ENCODE measurements at places on chromosomes 4 and X.

GRCh38 chr4:31272331-31273061, 552.3 kb downstream of the PCDH7 start:
- no peak for DNase-seq

- DNase-seq, result peak; percentile 47
Observed at GRCh38 chr4:6885953-6886557, 23.6 kb upstream of the TBC1D14 start.

GRCh38 chr4:37537484-37537883, 148.7 kb downstream of the RELL1 start:
- no peak for DNase-seq

- DNase-seq, result no peak
Observed at GRCh38 chr4:6928081-6928480, 18.5 kb downstream of the TBC1D14 start.

GRCh38 chrX:49192722-49193328, 6.7 kb upstream of the PRICKLE3 start:
- DNase-seq, result no peak

GRCh38 chrX:147342197-147342596, 527.7 kb upstream of the CXorf51A start:
- DNase-seq, result no peak

DNA sequence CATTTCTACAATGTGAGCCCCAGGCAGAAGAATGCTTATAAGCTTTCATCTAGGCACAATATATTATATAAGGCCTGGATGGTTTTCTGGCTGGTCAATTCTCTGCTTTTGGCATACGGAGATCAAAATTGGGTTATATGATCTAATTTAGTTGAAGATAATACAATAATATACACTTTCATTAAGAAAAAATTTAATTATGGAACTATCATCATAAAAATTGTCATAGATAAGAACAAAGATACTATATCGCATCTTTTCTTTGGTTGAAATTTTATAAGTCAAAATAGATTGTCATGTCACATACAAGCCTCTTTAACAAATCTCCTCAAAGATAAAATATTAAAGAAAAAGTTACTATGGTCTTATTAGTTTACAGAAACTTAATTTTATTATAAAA, 17.1 kb downstream of the DMD start:
- no peak for DNase-seq

DNA sequence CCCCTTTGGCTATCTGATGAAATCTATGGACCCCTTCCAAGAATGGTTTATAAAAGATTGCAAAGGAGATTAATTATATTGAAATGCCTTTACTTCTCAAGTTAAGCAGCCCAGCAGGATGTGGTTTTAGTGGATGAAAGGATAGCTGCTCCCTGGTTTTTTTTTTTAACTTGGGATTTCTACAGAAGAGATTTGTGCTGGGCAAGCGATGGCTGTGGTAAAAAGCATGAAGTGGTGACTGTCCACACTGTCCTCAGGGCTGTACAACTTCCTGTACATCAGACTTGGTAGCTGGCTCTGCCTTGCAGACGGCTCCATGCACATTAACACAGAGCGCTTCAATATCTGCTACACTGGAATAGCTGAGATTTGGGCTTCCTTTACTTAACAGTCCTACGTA, 321.7 kb downstream of the DHX15 start:
- no peak for DNase-seq

GRCh38 chrX:69155786-69156520, 9.3 kb downstream of the PJA1 start:
- no peak for DNase-seq

GRCh38 chrX:111823128-111823527, 52.9 kb upstream of the TRPC5OS start:
- DNase-seq, result no peak

- no peak for DNase-seq
Observed at GRCh38 chrX:9913146-9913433, 54.1 kb upstream of the CLDN34 start.

- DNase-seq, result no peak
Observed at GRCh38 chr4:152172146-152172545, 363.7 kb downstream of the FBXW7 start.

GRCh38 chr4:147157860-147158701, 212.4 kb upstream of the TTC29 start:
- DNase-seq, result peak; percentile 2

DNA sequence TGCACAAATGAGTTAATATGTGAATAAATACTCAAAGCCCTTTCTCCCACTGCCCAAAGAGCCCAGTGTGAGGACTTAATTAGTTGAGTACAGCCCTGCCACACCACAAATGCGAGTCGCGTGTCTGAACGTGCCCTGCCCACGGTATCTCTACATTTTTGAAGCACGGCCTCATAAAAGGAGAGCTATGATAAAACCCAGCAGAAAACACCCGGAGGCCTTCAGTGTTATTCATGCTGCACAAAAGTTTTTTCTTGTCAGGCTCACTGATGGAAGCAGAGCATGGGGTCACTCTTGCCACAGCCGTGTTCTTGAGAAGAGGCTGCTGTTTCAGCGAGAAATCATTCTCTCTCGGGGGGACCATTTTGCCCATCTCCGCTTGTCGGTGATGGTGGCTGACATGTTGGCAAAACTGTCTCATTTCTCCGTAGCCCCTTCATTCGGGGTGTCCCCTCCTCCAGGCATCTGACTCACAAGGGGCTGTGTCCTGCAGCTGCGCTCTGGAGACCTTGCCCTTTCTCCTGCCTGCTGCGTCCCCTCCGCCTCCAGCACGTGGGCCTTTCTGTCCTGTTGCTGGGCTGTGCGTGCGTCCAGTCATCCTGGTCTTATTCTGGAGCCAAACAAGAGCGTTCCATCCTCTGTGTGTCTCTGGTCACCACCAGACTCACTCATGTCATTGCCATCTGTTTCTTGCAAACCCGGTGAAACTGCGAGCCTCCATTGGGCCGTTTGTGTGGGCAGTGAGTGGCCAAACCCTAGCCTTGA, 88.8 kb downstream of the SORCS2 start:
- DNase-seq, result no peak

DNA sequence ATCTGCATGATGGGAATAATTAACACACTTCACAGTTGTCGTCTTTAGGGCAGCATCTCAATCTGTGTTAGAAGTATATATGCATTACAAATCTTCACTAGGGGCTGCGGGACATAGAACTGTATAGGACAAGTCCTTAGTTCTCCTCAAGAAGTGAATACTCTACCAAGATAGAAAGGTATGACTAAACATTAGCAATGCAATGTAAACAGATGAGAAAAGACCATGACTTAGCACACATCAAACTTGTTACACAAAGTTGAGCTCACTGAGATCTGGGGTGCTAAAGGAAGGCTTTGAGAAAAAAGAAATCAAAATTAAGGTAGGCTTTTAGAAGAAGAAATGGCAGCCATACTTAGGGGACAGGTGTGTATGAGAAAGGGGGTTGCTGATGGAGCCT, 182.1 kb upstream of the MAP3K15 start:
- no peak for DNase-seq

- DNase-seq, result no peak
Observed at GRCh38 chr4:2062808-2063524, 3.8 kb downstream of the NAT8L start.

DNA sequence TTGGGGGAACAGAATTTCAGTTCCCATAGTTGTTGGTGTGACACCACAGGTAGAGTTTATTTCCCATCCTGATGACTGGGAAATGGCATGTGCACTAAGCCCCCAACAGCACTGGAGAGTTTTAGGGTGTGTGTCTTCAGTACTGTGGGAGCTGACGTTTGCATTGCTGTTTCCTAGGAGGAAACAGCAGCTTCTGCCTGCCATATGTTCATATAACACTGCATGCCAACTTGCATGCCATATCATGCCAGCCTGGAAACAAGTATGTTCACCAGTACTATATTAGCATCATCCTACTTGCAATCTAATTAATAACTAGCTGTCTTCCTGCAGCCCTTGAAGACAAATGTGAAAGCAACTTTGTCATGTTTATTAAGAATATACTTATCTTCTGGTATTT, 58.2 kb downstream of the NAA11 start:
- no peak for DNase-seq

DNA sequence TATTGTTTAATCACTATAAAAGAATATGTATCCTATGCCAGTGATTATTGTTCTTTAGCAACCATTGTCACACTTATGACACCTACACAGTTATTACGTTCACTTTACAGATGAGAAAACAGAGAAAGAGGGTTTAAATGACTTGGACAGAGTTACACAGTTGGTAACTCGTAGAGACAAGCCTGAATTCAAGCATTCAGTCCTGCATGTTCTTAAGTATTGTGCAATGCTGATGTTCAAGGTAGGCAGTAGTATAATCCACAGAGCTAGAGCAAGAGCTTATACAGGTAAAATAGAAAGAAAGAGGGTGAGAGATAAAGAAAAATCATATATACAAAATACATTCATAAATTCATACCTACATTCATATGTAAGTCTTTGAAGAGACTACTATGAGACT, 249.8 kb upstream of the ANXA10 start:
- DNase-seq, result no peak

Data from amygdala (tissue), 56 donors.